ENCODE measurements at places on chromosomes 6 and 20.

DNA sequence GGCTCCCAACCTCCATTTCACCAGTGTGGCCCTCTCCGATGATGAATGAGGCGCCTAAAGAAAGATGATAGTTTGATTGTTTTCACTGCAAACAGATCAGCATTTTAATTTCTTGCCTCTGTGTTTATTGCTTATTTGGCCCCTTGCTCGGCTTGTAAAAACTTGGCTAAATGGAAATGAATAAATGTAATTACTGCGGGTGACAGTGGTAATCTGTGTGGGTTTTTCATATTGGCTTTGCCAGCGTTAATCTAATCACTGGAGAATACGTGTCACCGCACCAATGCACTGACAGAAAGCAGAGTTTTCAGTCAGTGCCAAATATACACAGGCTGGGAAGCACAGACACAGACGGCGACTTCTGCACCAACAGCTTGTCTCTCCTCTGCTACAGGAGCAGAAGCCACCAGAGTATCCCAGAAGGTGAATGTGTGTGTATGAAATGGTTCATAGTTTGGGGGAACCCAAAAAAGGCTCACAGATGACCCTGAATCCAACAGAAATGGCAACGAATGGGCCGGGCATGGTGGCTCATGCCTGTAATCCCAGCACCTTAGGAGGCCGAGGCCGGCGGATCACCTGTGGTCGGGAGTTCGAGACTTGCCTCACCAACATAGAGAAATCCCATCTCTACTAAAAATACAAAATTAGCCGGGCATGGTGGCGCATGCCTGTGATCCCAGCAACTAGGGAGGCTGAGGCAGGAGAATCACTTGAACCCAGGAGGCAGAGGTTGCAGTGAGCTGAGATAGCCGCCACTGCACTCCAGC is 534.0 kb downstream of the PKHD1 start:
- no peak for DNase-seq

DNA sequence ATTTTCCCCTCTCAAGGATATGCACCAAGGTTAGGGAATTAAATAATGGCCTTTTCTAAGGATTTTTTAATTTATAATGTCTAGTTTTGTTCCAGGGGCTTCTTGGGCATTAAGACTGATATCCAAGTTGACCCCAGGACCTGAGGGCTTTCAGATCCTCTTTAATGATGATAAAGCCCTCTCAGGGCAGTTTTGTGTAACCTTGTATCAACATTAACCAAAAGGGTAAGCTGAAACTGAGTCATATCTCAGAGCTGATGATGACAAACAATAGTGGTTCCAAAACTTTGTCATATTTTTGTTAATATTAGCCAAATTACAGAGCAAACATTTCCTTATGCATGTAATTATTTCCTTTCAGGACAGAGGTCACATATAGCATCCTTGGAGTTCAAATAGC is 309.4 kb upstream of the MAN1A1 start:
- no peak for DNase-seq

- no peak for DNase-seq
Observed at GRCh38 chr6:43497689-43498088, 12.5 kb downstream of the LRRC73 start.

GRCh38 chr6:90351696-90352095 is 55.1 kb upstream of the BACH2 start:
- DNase-seq, result no peak

GRCh38 chr20:12074111-12074655 is 156.5 kb downstream of the BTBD3 start:
- no peak for DNase-seq

GRCh38 chr6:168050881-168051586 is 28.0 kb downstream of the FRMD1 start:
- no peak for DNase-seq

GRCh38 chr6:150600010-150600300 is 270 bp downstream of the PLEKHG1 start:
- no peak for DNase-seq

- DNase-seq, result no peak
Observed at GRCh38 chr20:47546184-47547033, 44.7 kb downstream of the NCOA3 start.

DNA sequence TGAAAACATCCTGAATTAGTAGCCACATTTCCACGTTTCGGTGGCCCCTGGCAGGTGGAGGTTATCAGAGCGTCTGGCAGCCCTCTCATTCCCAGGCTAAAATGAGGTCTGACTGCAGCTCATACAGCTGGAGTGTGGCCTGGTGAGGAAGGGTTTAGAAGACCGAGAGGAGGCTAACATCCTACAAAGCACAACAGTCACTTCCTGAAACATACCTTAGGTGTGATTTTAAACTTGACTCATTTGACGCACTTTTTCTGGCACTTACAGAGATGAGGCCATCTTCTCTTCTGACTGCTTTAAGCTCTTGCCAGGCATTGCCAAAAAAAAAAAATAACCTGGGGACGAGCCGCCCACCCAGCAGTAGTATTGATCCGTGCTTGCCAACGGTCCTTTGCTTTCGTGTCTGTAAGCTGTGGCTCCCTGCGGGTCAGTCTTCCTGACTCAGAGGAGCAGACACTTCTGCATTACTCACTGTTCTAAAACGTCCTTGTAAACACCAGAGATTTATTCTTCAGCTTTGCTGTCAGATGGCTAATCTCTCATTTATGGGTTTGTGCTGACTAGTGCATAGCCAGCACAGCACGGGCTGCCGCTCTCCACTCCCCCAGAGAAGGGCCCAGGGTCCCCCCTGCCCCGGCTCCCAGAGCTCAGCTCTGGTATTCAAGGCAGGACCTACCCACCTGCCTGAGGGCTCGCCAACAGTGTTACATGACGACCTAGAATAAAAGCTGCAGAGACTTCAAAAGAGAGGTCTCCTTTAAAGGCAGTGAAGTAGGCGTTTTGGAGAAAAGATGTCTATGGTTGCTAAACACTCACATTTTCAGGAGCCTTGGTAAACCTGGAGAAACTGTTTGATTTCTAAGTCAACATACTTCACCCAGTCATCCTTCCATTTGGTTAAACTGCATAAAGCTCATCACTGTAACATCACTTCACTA is 78.5 kb upstream of the FRMD1 start:
- DNase-seq, result peak; percentile 12

DNA sequence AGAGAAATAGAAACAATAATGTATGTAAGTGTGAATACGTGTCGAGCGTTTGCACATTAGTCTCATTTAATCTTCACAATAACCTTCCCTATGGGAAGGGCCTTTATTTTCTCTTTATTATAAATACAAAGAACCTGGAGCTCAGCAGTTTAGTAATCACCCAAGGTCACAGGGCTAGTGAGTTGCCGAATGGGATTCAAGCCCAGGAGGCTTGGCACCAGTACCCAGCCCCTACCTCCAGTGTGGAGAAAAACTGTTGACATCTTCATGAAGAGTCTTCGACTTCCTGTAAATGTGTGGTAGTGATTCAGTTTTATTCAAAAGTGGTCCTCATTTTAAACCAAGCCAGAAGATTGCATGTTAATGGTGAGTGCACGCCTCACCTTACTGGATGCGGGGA is 162.8 kb downstream of the SCML4 start:
- DNase-seq, result no peak

- DNase-seq, result no peak
Observed at GRCh38 chr6:132464538-132465256, 48.2 kb downstream of the STX7 start.

- no peak for DNase-seq
Observed at GRCh38 chr20:1577906-1578305, 20.4 kb upstream of the SIRPD start.

DNA sequence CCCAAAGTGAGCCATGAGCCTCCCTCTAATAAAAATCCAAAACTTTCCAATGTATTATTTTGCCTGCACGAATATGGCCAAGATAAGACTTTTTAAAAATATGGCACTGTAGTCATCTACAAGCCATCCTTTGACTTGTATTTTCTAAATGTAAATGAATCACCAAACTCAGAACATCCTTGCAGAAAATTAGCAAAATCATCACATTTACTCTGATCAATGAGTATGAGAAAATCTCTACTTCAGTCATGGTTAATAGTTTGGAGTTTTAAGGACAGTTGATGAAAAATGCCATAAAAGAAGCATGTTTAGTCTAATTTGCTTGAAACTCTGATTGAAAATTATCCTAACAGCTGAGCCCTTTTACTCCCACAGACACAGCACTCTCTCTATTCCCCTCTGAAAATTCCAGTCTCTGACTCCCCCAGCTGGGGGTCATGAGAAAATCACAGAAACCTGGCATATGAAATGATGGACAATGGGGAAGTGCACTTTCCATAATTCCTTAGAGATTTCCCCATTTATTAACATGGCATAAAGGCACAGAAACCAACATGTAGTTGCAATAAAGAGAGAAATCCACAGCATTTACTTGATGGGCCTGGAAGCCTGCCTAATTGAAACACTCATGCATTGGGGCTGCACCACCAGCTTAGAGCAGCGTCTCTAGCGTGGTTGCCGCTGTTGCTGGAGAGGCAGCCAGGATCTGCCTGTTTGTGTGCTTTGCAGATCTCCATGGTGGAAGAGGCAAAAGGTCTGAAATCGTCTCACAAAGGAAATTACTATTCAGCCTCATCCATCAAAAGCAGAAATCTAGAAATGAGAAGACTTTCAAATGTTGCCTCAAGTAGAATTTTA is 214.0 kb downstream of the WDR27 start:
- peak; percentile 15 for DNase-seq

DNA sequence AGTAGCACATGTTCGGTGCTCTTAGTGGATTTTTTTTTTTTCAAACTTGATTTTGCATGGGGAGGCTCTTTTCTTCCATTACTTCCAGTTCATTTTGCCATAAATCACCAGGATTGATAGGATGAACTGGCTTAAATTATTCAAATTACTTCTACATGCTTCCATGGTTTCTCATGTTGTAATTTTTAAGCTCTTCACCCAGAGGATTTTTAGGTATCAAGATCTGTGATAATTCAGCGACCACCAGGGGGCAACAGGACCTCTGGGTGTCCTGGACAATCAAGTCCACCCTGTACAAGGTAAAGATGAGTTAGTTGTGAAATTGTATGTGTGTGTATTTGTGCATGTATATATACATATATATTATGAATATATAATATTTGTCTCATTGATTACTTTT is 4.2 kb upstream of the EPHA7 start:
- DNase-seq, result peak; percentile 51

DNA sequence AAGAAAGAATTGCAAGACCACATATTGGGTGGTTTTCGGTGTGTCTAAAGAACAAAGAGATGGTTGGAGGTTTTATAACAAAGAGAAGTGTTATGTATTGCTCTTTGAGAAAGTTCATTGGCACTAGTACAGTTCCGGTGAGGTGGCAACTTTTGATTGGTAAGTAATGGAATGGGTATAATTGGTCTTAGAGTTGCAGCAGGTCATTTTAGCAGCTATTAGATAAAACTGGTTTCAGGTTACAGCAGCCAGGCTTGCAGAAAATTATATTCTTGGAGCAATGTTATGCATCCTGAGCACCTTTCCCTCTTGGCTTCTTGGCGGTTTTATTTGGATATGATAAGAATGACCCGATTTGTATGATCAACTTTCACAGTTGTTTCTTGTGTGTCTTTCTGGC is 12.3 kb upstream of the SSTR4 start:
- DNase-seq, result no peak

DNA sequence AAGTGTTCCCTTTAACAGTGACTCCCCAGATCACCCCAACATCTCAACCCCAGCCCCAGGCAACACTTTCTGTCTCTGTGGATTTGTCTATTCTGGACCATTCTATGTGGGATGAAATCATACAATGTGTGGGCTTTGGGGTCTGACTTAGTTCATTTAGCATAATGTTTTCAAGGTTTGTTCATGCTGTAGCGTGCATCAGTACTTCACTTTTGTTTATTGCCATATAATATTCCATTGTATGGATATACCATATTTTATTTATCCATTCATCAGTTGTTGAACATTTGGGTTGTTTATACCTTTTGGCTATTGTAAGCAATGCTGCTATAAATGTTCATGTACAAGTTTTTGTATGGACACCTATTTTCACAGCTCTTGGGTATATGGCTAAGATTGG is 31.0 kb downstream of the FOXF2 start:
- no peak for DNase-seq

- no peak for DNase-seq
Observed at GRCh38 chr6:40179496-40179895, 245.2 kb upstream of the MOCS1 start.

DNA sequence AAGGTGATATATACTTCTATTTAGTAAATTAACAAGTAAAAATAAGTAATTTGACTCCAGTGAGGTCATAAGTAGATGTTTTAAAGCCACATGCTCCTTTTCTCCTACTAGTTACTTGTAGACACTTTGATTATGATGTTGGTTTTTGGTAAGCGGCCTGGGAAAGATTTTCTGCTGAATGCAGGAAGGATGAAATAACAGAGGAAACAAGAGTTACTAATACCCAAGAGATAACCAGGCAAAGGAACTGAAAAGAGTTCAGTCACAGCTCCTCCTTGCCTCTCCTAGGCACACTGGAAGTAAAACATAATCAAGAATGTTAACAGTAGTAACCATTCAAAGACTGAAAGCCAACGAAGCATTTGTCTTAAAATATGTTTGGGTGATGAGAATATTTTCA is 203.3 kb downstream of the RNGTT start:
- DNase-seq, result no peak

- DNase-seq, result no peak
Observed at GRCh38 chr20:34567892-34568865, 9.7 kb downstream of the MAP1LC3A start.

DNA sequence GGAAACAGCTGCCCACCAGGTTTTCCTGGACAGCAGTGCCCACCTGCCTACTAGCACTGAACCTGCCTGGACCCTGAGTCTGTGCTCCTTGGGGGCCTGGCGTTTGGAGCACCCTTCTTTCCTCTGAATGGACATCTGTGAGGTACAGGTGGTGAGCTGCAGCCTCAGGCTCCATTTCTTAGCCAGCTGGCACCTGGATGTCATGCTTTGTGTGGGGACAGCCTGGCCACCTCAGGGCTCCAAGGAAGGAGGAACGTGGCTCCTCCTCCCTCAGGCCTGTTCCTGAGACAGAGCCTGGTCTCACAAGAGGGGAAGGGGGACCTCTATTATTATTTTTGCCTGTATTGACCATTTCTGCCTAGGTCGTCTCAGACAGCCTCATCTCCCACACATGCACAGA is 8.1 kb downstream of the TMEM151B start:
- DNase-seq, result no peak

DNA sequence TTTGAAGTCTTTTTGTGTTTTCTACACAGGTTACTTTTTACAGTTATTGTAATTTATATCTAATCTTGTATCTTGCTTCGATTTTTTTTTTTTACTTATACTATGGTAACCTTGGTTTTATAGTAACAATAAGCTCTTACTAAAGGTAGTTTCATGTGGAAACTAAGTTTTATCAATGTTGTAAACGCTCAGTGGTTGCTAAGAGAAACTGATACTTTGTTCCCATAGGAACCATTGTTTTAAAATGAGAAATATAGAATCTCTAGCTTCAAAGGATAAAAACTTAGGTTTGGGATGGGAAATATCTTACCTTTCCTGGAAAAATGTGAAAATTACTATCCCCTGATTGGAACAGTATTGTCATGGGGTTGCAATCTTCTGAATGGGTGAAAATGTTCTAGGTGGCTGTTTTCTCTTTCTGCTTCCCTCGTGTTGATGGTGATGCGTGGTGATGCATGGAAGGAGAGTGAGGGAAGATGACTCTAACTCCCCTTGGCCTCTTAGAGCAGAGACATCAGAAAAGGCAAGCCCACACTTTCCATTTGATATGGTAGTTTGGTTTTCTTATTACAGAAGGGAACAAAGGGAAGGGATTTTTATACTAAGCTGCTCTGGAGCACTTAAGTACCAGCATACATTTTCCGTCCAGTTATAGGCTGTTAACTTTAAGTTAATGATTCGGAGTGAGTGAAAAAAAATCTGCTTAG is 23.5 kb upstream of the BACH2 start:
- DNase-seq, result no peak

GRCh38 chr20:14785065-14785743 is 447.8 kb upstream of the FLRT3 start:
- no peak for DNase-seq

Measured in Calu3 (cell line).